ENCODE measurements at places on chromosomes 5 and 9.

- DNase-seq = no peak
Observed at GRCh38 chr5:95907740-95908706, 53.6 kb downstream of the ELL2 start.

GRCh38 chr9:137053944-137054931, at the start of gene ENTPD2:
Gene ENTPD2 (minus strand): TSS chr9:137054061. CDS start chr9:137053997, 64 bp downstream.
- DNase-seq = peak; percentile 40

GRCh38 chr5:128857076-128857677, 108.1 kb upstream of the SLC27A6 start:
- no peak for DNase-seq

GRCh38 chr9:75378036-75378435, 289.7 kb downstream of the OSTF1 start:
- DNase-seq = no peak

GRCh38 chr5:135357685-135358084, 41.3 kb downstream of the MACROH2A1 start:
- DNase-seq = no peak

DNA sequence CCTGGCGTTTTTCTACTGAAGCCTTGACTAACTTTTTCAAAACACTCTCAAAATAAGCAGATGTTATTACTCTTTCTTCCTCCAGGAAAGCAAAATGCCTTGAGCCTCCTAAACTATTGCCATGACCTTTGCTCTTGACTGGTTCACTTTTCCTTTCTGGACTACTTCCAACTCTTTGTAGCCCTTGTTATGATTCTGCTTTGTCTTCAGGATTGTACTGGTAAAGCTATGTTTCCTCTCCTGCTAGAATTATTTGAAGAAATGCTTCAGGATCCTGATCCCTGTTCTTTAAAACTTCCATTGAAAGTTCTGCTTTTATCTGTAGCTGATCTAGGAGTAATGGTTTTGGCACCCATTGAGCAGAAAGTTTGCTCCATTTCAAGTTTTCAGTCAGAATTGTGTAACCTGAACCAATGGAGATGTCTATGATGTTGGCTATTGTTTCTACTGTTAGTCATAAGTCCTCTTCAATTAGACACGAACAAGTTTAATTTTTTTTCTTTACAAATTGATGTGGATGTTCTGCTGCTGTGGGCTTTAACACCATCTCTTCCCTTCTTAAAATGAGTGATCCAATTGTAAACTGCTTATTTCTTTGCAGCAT, 1356.4 kb downstream of the EFNA5 start:
- no peak for DNase-seq

- DNase-seq = no peak
Observed at GRCh38 chr5:50606179-50606578, 60.3 kb upstream of the PARP8 start.

- DNase-seq = no peak
Observed at GRCh38 chr5:81972492-81972783, 615 bp downstream of the ATG10 start.

GRCh38 chr5:107519900-107520354, 150.8 kb downstream of the EFNA5 start:
- DNase-seq = no peak

GRCh38 chr9:100100146-100100667, 1.2 kb downstream of the INVS start:
- no peak for DNase-seq

DNA sequence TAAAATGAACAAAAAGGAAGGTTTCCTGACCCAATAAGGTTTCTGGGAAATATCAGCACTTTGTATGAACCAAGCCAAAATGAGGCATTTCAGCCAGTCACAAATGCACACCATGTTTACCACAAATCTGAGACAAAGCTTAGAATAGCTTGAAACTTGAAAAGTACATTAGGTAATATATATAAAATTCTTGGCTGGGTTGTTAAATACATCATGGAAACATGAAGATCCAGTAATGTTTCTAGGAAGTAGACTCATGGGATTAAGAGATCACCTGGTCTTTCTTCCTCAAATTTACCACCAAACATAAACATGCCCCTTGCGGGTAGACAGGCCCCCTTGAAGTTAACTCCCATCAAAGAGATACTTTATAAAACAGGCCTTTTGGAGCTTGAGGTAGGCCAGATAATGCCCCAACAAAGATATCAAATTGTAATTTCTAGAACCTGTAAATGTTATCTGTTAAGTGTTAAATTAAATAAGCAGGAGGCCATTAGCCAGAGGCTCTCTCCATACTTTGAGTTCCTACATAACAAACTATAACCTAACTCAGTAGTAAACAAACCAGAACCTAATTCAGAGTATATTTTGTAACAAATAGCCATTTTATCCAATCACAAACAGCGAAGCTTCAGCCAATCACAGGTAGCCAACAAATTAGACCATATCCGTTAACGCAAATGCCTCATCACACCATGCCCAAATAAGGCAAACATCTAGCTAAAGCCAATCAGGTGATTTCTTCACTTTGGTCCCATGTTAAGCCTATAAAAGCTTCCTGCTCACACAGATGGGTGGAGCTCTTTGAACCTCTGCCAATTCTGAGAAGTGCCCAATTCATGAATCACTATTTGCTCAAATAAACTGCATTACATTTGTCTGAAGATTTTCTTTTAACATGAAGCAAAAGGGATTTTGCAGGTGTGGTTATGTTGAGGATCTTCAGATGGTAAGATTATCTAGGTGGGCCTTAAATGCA, 127.9 kb upstream of the TARS1 start:
- DNase-seq = no peak

DNA sequence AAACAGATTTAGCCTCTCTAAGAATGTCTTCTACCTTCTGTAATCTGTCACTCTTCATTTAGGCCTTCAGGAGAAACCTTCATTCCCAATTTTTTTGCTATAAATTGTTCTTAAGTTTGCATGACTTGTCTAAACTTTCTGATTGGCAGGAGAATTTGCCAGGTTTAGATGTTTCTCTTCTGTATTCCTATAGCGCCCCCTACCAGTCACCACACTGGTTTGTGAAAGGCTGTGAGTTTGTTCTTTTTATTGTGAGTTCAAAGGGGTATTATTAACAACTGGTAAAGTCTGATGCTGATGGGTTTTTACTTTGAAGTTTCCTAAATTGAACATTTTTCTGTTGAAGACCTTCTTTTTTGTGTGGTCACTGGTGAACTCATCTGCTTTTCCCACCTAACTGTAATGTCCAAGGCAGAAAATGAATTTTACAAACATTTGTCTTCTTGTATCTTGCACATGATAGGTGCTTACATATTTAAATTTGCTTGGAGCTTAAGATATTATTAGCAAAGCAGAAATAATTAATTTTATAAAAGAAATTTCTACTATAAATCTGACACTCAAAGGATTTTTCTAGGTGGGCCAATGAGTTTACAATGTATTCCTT, 18.4 kb upstream of the F2RL2 start:
- peak; percentile 64 for DNase-seq

DNA sequence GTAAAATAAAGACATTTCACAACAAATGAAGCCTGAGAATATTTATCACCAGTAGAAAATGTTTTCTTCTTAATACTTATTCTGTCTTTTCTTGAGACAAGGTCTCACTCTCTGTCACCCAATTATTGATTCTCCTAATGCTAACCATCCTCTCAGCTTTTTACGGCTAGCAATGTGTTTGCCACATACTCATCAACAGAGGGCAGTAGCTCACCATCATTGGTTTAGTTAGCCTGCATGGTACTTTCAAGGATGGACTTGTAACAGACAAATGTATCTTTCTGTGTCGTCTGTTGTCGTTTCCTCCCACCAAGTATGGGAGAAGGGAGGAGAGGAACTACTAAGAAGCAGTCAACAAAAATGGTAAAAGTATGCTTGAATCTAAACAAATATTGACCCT, 5.9 kb upstream of the ACO1 start:
- DNase-seq = no peak

DNA sequence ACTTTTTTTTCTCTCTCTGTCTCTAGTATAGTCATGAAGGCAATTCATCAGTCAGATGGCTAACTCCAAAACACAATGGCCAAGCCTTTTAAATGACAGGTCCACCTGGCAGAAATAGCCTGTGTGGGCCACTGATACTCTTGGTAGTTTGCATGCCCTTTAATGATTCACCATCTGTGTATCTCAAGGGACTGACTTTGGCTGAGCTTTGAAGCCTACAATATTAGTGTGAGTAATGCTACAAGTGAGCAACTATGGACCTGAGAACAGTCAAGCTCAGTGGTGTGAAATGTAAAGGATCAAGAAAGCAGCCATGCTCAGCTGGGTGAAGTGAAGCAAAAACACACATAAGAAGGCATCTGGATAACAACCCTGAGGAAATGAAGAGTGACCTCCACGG, 506.9 kb downstream of the TLE1 start:
- no peak for DNase-seq

DNA sequence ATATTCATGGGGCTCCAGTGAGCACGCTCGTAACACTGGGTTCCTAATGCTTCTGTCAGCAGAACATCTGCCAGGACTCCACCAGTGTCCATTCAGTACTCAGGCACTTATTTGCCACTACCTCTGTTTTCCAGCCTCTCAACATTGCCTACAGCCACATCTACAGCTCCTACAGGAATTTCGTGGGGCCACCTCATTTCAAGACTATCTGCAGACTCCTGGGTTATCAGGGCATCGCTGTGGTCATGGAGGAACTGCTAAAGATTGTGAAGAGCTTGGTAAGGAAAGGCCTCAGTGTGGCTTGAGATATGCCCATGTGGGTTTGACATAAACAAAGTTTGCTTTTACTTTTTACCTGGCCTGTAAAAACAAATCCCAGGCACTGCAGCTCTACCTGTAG, 92.9 kb downstream of the CYFIP2 start:
- no peak for DNase-seq

- DNase-seq = no peak
Observed at GRCh38 chr5:54704333-54704732, 186.8 kb downstream of the SNX18 start.

GRCh38 chr5:131392466-131393095, 128.7 kb downstream of the CDC42SE2 start:
- no peak for DNase-seq

DNA sequence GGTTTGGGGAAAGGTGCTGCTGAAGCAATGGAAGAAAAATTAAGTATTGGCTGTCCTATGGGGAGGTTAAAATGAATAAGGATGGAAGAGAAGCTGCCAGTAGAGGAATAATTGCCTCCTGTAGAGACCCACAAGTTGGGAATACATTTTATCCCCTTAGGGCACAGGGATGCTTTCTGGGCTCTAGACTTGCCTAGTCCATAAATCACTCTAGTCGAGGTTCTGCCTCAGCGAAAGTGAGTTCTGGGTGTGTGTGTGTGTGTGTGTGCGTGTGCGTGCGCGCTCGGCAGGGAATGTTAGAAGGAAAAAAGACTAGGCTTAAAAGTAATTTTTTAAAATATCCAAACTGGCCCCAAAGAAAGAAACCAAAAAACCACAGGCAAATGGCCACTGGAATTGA, 291.6 kb downstream of the DOCK8 start:
- no peak for DNase-seq

DNA sequence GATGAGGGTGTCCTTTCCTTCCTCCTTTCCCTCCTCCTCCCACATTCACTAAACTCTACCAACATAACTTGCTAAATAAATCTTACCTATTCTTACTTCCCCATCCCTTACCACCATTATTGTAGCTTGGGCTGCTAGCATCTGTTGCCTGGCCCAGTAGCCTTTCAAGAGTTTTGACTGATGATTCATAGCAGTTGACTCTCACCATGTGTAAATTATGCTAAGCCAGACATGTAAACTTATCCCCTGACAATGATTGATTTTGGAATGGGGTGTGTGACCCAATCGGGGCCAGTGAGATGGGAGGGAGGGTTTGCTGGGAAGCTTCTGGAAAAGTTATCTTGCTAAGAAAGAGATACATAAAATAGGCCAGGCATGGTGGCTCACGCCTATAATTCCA, 161.8 kb upstream of the SPRY4 start:
- no peak for DNase-seq

- DNase-seq = no peak
Observed at GRCh38 chr5:133895979-133896845, 72.2 kb downstream of the C5orf15 start.

GRCh38 chr5:63774939-63775338, 187.3 kb downstream of the HTR1A start:
- no peak for DNase-seq

- no peak for DNase-seq
Observed at GRCh38 chr9:109974918-109975276, 194.9 kb downstream of the PALM2AKAP2 start.

- no peak for DNase-seq
Observed at GRCh38 chr5:55232271-55232984, 980 bp downstream of the CCNO start.

DNA sequence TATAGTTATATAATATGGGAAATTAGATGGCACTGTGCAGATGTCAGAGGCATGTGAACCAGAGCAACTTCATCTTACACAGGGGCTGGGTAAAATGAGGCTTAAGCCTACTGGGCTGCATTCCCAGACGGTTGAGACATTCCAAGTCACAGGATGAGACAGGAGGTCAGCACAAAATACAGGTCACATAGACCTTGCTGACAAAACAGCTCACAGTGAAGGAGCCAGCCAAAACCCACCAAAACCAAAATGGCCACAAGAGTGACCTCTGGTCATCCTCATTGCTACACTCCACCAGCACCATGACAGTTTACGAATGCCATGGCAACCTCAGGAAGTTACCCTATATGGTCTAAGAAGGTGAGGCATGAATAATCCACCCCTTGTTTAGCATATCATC, 479.4 kb downstream of the TLR4 start:
- DNase-seq = no peak

GRCh38 chr5:113487781-113488644, at the start of gene MCC:
Gene MCC (minus strand): TSS chr5:113488453.
- peak; percentile 58 for DNase-seq

DNA sequence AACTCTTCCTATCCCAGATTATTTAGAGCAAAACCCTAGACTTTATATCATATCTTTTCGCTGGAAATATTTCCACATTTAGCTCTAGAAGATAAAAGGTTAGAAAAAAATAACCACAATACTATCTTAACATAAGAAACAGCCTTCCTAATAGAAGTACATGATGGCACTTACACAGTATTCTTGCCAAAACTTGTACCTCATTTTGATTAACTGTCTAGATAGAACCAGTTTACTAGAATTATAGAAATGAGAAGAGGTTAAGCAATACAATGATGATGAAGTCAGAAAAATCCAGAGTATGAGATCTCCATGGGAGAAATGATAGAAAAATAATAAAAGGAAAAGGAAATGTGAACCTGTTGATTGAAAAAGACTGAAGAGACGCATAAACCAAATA, 63.1 kb downstream of the SLC12A2 start:
- no peak for DNase-seq

DNA sequence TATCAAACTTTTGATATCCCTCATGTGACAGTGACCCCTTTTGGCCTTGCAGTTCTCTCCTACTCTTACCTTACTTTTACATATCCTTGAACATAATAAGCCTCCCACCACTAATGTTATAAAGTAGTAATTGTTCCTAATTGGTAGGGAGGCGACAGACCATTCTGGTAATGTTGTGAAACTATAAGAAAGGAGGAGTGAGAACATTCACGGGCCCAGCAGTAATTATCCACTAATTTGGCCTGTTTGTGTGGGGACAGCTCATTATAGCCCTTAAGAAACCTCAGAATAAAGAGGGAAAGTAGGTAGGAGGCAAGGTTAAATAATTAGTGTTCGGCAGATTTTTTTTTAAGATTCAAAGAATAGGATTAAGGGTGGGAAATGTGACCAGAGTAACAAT, 1046.5 kb upstream of the ARRDC3 start:
- no peak for DNase-seq

- peak; percentile 1 for DNase-seq
Observed at GRCh38 chr5:132058646-132059042, 1.8 kb upstream of the IL3 start.

GRCh38 chr5:113524927-113525326, 11.4 kb downstream of the YTHDC2 start:
- DNase-seq = no peak
